ENCODE measurements at places on chromosomes 1 and 21.

DNA sequence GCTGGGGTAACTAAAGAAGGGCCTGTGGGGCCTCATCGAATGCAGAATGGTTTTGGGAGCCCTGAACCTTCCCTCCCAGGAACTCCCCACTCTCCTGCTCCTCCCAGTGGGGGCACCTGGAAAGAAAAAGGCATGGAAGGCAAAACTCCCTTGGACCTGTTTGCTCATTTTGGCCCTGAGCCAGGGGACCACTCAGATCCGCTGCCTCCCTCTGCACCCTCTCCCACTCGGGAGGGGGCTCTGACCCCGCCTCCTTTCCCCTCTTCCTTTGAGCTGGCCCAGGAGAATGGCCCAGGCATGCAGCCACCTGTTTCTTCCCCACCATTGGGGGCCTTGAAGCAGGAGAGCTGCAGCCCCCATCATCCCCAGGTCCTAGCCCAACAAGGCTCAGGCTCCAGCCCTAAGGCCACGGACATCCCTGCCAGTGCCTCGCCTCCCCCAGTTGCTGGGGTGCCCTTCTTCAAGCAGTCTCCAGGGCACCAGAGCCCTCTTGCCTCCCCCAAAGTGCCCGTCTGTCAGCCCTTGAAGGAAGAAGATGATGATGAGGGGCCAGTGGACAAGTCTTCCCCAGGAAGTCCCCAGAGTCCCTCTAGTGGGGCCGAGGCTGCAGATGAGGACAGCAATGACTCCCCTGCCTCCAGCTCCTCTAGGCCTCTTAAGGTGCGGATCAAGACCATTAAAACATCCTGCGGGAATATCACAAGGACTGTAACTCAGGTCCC, 4.7 kb downstream of the ZNF687 start:
- no peak for DNase-seq

- DNase-seq: no peak
Observed at GRCh38 chr1:221448585-221449175, 293.2 kb downstream of the DUSP10 start.

- no peak for DNase-seq
Observed at GRCh38 chr1:118504221-118504644, 319.2 kb upstream of the SPAG17 start.

DNA sequence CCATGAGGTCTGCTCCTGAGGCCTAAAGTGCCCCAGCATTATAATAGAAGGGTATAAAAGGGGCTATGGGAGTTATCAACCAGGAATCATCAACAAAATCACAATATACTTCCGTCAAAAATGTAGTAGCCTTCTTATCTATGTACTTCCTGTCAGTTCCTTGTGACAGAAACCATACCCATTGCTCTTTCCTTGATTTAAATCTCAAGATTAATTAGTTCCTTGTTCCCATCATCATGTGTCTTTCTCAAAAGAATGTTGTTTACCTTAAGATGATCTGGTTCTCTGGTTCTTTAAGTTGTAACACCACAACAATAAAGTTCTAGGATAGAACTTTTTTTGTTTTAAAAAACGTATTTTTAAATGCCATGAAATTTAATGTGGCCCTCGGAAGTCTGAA, 833.3 kb downstream of the LTN1 start:
- no peak for DNase-seq

DNA sequence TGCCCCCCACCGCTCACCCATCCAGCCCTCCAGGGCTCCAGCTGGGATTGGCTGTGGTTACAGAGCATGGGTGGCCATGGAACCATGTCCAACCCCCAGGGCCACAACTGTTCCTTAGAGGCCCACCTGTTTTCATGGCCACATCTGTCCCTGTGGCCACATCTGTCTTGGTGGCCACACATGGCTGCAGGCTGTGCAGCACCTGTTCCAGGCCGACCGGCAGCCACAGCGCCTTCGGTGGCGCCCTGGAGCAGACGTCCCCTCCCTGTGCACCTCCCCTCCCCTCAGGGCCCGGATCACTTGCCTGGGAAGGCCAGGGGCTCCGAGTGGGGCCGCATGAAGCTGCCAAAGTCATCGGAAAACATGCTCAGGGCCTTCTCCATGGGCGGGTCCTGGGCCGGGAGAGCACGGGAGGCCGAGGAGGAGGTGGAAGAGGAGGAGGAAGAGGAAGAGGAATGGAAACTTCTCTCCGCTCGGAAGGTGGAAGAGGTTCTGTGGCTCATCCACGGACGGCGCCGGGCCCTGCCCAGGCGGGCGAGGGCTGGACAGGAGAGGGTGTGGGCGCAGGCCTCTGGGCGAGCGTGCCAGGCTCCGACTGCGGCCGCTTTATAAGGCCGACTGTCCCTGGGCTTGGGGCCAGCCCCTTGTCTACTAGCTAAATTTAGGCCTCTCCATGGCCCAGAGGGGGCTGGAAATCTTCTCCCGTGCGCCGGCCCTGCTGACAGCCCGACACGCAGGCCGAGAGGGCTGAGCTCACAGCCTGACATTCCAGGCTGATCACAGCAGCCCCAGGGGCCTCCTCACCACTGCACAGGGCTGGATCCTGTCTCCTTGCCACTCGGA, at the start of gene HSPB7:
Gene HSPB7, minus strand, starts transcription at position 583 of the 843 bp plus-strand sequence. Its CDS starts 80 bp downstream, at position 503.
- DNase-seq: no peak

- no peak for DNase-seq
Observed at GRCh38 chr1:20160034-20160433, 20.9 kb downstream of the PLA2G2F start.

- no peak for DNase-seq
Observed at GRCh38 chr1:67980028-67980427, 70.4 kb downstream of the DIRAS3 start.

DNA sequence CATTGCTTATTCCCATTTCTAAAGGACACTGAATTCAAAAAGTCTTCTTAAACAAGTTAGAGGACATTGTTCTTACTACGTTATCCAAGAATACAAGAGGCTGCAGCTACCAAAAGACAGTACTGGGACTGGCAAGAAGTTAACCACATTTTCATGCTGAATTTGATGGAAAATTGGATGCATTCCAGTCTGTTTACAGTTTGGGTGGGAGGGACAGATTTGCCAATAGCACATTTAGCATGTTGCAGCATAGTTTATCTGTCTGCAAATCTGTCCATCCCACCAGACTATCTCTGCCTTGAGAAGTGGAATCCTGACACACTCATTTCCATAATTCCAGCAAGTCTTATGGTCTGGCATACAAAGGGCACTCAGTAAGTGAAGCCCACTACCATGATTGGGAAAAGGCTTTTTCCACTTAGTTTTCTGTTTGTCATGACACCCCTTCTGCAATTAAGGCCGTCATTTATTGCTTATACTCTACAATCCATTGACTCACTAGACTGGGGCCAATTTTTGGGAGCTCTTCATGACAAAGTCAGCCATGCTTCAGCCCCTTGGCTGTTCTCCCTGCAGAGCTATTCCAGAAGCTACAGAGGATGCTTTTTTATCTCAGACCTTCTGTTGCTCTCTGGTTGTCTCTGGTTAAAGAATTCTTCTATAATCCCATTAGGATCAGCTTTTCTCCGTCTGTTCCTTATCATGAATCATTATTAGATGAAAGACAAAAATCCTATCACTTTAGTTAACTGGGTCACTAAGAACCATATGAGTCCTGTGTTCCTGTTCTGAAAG, 355.8 kb upstream of the PTBP2 start:
- DNase-seq: no peak

GRCh38 chr1:62276791-62277190, 42.4 kb downstream of the KANK4 start:
- no peak for DNase-seq

GRCh38 chr1:18473195-18473815, 7.4 kb upstream of the KLHDC7A start:
- no peak for DNase-seq

DNA sequence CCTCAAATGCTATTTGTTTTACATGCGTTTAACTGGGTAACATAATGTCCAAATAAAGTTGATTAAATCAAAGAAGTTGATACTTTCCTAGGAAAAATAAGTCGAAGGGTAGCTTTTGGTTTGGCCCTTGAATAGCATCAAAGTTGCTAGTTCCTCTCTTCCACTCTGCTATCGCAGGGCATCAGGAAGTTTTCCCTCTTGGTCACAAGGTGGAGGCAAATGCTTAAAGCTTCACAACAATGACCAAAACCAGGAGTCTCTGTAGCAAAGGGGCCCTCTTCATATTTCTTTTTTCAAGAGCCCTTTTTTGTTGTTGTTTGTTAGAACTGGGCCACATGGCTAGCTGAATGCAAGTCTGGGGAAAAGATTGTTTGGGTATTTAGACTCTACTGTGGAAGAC, 668.4 kb downstream of the KCNT2 start:
- no peak for DNase-seq

DNA sequence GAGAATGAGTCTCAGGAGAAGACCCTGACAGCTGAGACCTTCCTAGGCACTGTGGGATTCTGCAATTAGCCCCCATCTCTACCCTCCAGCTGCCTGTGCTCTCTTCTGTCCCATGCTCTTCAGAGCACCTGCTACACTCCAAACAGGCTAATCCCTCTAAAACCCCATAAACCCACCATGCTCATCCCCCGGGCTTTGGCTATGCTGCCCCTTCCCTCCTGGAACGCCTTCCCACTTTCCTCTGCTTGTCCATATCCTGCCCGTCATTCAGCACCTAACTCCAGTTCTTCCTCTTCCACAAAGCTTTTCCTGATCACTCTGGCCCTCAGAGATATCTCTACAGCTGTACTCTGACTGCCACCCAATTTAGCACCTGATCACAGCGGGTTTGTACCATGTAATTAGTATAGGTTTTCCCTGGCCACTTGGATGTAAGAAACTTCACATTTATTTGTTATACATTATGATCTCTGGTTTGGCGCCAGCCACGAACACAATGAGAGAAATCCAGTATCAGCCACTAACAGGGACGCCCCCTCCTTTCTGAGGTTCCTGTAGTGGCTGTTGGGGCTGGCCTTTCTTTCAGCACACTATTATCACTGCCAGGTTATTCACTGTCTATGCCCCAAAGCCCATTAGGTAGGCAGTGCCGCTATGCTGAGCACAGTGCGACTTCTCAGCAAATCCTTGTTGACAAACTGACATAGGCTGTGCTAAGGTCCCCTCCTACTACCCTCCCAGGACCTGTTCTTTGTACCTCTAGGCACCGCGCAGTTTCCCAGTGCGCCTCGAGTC, 45.1 kb downstream of the CDC7 start:
- no peak for DNase-seq

DNA sequence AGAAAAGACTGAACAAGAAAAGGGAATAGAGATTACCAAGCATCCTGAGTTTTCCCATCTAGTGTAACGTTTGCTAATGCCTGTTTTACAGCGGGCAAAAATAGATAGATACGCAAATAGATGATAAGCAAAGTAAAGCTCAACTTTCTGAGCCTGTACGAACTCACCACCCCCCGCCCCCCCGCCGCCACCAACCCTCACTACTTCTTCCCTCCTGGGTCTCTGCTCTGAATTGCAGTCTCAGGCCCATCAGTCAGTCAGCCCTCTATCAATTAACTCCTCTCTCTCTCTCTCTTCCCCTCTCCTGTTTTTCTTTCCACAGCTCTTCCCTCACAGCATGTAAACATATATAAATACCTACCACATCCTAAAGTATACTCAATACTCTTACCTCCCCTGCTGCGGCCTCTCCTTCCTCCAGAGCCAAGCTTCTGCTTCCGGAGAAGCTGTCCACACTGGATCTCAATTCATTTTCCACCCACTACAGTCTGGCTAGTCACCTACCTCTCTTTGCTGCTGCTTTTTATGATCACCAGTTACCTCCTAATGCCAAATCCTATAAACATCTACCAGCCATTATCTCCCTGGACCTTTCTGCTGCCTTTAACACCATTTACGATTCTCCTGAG, 64.6 kb downstream of the CAPN2 start:
- no peak for DNase-seq

DNA sequence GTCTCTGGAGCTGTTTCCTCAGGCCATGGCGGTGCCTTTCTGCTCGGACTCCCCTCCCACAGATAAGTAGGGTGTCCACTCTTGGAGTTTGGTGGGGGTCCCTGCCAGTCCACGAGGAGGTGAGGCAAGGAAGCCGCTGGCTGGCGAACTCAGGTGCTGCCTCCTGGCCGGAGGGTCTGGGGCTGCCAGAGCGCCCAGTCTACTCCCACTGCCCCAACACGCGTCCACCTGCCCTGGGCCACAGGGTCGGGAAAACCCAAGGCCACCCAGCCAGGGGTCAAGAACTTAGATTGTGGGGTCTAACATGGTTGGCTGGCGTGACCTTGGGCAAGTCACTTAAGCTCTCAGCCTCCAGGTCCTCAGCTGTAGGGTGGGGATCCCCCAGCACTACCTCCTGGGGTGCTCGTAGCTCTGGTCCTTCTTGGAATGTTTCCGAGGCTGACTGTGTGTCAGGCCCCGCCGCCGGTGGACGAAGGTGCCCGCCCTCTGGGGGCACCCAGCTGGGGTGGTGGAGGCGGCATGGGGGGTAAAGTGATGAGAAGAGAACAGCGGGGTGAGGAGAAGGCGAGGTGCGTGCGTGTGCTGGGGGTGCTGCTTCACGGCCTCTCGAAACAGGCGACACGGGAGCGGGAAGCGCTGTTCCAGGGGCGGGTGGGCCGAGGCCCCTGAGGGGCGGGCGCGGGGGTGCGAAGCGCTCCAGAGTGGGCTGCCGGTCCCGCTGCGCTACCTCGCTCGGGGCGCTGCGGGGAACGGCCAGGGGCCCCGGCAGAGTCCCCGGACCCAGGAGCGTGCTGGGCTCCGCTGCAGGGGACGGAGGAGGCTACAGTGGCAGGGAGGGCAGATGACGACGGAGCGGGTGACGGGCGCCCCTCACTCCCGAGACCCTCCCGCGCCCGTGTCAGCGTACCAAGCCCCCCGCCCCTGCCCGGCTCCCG, 1.2 kb downstream of the SH2D5 start:
- DNase-seq: no peak

- DNase-seq: no peak
Observed at GRCh38 chr1:24644100-24644384, 940 bp downstream of the SRRM1 start.

GRCh38 chr21:45297869-45298268, 10.2 kb upstream of the POFUT2 start:
- no peak for DNase-seq

- DNase-seq: no peak
Observed at GRCh38 chr1:16356867-16357266, 4.6 kb upstream of the FBXO42 start.

DNA sequence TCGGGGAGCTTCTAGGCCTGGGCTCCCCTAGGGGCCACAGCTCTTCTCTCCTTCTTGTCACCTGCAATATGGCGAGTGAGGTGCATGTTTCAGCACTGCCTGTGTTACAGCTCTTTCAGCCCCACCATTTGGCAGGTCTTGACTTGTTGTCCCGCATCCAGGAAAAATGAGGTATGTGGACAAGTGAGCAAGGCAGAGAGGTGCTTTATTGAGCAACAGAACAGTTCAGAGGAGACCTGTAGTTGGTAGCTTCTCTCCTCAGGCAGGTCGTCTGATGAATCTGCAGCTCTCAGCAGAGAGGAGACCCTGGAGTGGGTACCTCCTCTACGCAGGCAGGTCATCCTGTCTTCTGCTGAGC, 208.2 kb upstream of the USP25 start:
- no peak for DNase-seq

GRCh38 chr1:111032295-111032897, 68.7 kb upstream of the LRIF1 start:
- peak; percentile 16 for DNase-seq

GRCh38 chr1:55507578-55507931, 292.4 kb upstream of the USP24 start:
- no peak for DNase-seq

GRCh38 chr21:43871487-43871886, 6.5 kb downstream of the AGPAT3 start:
- DNase-seq: no peak
